ENCODE measurements at places on chromosomes 12 and 14. TPM values are rescaled to one million over a fixed set of nuclear protein-coding genes. Genes with fewer than 3 reads are reported as not detected.

Gene DTX1
- total RNA-seq = 27.7 TPM

Gene TCL1B
- total RNA-seq = not detected

Gene PELI2
- total RNA-seq = 11.2 TPM

Gene CDK2
- 18.7 TPM for total RNA-seq

Gene CNTN1
- total RNA-seq = not detected

Gene GUCY2C
- not detected for total RNA-seq

DNA sequence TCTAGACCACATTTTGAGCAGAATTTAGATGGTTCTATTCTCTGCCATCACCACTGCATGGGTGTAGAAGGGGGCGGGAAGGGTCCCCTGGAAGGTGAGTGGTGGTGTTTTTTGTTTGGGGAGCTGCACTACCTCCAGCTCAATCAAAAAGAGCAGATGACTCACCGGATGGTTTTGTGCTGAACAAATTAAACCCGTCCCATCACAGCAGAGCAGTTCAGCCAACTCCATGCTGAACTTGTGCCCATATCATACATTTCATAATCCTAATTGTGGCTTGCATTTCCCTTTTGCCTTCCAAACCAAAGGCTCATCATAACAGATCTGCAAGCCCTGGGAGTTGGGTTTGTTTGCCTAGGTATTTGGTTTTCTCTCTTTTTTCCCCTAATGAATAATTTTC is 53.0 kb upstream of the RPH3A start:
- no peak for DNase-seq

- no peak for DNase-seq
Measured at GRCh38 chr12:93751864-93752610, 74.9 kb downstream of the CRADD start.

GRCh38 chr12:93855261-93855660 is 178.1 kb downstream of the CRADD start:
- no peak for DNase-seq

DNA sequence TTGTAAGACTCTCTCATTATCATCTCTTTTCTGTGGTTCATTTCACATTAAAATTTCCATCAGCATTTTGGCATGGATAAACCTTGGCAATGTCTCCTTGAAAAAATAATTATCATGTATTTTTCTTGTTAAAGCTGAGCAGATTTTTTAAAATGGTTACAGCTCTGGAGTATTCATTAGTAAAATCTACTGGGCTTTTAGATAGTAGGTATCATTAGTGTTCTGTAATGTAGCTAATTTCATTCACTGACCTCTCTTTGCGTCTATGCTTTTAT is 36.9 kb upstream of the CDK17 start:
- no peak for DNase-seq

DNA sequence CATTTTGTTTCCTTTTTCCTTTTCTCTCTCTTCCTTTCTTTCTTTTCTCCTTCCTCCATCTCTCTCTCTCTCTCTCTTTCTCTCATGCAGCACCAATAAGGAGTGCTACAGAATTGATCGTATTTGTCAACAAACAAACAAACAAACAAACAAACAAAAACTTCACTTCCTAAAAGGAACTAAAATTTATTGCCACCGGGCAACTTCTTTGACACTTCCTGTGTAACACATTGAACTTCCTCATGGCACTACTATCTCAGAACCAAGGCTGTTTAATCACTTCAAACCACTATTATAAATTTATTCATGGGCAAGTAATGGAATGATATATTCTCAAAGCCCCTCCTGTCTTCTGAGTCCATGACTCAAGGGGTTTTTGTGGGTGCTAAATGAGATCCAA is 51.3 kb downstream of the SERPINA3 start:
- no peak for DNase-seq

DNA sequence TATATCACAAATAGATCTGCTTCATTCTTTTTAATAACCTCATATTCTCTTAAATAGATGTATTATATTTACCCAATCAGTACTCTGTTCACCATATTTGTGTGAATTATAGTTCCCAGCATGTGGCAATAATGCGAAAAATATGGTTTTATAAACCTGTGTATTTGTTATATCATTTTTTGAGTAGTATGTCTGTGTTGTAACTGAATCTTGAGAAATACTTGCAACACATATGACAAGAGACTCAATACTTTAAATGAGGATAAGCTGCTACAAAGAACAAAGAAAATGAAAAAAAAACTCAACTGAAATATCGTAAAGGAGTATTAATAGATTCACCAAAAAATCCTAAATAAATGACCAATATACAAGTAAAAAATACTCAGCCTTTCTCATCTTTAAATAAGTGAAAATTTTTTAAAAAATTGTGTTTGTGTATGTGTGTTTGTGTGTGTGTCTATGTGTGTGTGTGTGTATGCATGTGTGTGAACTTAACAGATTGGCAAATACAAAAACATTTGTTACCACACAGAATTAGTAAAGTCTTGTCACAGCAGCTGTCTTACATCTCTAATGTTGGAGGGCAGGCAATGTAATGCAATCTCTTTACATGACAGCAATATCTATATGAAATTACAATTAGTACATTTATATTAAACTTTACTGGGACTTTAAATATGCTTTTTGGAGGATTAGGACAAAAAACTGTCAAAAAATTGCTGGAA is 441.9 kb upstream of the MGAT4C start:
- no peak for DNase-seq

DNA sequence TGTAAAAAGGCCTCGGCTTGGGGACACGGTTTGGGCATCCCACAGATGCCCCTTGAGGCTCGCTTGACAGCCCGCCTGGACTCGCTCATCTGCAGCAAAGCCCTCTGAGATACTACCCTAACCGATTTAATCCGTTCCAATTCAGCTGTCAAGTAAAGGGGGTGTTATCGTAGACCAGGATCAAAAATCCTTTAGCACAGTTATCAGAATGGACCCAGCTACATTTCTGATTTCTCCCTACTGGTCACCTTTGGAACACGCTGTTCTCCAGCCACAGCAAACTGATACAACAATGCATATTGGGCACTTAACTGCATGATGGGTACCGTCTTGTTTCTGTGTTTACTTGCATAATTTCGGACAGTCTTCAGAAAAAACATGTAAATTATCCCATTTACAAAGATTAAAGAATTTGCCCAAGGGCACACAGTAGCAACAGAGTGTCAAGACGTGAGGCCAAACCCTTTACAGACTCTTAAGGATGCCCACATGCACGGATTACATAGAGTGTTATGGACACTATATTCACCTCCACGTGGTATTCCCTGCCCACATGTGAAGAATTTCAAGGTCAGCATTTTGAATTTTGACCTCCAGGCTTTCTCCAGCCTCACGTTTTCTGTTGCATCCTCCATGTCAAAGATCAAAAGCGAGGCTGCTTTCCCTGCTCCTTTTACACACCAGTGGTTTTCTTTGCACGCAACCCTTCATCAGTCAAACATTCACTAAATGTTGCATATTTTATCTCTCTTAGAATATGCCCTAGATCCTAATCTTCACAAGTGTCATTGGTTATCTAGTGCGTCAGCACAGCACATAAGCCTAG is 3.2 kb upstream of the DUSP6 start:
- no peak for DNase-seq

- DNase-seq = no peak
Measured at GRCh38 chr12:54463484-54463883, 9.9 kb downstream of the GTSF1 start.

DNA sequence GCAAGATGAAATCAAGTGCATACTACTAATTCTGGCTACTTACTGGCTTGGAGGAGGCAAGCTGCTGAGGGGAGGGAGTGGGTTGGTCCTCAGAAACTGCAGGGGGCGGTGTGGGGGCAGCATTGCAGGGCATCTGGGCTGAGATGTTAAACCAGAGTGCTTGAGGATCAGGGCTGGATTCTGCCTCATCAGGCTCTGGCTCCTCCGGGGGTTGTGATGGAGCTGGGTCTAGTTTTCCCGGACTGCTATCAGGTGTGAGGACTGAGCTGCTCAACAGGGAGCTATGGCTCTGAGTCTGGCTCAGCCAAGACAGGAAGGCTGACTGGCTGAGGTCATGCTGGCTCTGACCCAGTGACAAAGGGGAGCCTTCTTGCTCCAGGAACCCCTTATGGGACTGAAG is 28.6 kb downstream of the BAZ2A start:
- DNase-seq = no peak

- no peak for DNase-seq
Measured at GRCh38 chr14:28671425-28671824, 95.2 kb upstream of the FOXG1 start.

DNA sequence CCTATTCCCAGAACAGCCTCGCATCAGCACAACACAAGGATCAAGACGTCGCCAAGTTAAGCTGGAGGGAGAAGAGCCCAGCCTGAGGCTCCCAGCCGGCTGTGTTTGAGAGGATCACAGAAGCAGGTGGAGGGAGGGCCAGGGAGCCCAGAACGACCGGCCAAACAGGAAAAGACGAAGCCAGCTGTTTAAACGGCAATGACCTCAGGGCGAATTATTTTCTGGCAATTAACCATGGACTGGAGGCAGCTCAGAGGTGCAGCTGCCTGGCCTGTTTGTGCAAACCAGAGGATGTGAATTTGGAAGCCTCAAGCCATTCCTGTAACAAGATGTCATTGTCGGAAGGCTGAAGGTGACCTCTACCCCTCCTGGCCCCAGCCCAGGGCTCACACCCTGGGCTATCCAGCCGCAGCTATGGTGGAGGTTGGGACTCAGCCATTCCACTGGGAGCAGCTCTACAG is 175.8 kb upstream of the PRMT8 start:
- DNase-seq = no peak

DNA sequence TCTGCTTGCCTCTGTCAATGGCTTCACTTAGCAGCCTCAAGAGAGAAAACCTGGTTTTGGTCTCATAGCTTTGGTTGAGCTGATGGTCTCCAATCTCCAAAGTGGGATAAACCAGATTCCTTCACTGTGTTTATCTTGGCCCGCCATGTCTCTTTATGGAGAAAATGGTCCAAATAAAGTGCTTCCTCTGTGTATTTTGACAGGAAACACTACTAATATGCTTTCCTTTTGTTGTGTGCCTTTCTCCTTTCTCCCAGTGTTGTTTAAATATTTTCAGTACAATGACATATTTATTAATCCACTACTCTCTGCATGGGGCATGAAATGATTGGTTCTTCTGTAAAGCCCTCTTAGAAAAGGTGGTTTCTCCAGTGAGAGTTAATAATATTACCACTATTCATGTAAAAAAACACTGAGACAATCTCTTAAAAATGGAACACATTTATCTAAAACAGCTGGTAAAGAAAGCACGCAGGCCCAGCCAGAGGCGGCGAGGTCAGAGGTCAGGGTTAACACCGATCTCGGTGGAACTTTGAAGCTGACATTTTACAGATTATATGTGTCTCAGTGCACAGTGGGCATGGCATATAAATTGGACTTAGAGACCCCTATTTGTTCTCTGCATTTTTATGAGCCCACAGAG is 24.2 kb downstream of the TMEM30B start:
- no peak for DNase-seq

DNA sequence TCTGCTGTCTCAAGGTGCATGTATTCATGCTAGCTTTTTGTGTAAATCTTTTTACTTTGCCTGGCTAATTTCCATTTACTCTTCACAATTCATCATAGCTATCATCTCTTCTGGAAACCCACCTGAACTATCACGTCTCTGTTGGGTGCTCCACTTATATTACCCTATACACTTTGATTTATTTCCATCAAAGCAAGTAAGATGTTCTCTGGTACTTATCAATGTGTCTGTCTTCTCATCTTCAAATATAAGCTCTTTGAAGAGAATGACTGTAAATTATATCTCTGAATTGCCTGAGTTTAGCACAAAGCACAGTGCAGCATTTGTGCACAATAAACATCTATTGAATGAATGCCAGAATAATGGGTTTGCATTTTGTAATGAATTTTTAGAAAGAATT is 1129.7 kb downstream of the LRFN5 start:
- DNase-seq = no peak

DNA sequence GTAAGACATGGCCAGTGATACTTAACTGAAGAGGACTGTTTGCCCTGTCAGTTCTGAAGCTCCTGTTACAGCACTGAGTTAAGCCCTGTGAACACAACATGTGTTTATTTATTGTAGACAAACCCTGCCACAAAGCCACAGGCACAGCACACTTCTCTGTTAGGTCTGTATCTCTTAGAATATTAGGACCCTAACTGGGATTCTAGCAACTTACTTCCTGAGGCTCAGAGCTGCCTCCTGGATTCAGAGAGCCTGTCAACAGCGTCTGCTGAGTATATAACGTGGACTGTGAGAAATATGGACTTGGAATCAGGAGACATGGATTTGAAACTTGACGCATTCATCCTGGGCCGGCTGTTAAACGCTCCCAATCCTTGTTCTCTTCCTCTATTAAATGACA is 135.0 kb upstream of the HIF1A start:
- DNase-seq = no peak

All from T-helper 17 cell (primary cell).